Right renal cortex interstitium (tissue), 3 donors: ENCODE measurements at places on chromosomes 16 and 17.

DNA sequence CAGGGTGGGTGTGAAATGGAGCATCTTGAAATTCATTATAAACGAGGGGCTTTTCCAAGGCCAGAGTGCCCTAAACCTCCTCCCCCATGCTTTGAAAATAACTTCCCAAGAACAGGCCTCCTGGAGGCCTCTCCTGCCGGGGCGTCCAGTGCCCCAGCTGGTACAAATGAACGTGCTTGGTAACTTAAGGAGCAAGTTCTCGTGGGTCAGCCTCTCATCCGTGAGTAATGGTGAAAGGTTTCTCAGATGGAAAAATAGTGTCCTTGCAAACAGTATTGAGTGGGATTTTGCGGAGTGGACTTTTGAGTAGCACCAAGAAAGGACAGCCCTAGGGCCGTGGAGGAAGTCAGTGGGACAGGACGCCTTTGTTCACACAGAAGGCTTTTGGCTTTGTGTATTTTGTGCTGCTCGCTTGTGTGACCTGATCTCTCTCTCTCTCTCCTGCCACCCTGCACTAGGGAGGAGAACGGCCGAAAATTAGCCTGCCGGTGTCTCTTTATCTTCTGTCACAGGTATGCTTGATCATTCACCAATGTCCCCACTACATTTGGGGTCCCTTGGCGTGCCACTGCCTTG lies 34.6 kb downstream of the CLEC16A start:
- DNase-seq, result no peak

DNA sequence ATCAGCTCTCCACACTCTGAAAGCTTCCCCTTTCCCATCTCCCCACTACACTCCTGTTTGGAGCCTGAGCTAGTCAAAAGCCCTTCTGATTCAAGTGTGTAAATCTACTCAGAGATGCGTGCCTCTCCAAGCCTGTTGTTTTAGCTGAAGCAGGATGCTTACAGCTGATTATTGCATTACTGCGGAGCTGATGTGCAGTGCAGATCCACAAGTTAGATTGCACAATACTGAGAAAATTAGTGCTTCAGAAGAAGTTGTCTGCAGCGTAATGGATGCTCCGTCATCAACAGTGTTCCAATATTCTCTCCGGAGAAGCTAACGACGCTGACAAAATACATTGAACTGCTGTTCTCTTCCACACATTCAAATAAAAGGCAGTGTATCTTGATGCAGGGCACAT lies 44.8 kb upstream of the NLRP1 start:
- no peak for DNase-seq

GRCh38 chr16:61277849-61278248 lies 758.4 kb downstream of the CDH8 start:
- no peak for DNase-seq

DNA sequence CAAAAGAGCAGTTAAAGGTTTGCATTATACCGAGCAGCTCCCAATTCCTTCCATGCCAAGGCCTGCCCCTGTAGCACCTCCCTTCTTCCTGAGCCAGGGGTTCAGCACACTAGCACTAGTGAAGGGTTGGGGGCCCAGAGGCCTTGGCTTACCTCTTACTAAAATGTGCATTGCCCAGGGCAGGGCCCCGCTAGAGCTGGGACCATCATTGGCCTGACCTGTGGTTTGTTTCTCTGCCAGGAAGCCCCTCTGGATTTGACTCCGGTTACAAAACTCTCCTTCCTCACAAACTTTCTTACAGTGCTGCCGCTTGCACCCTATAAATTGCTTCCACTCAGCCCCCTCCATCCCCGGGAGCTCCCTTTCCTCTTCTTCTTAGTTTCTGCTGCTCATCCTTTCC lies 33.8 kb downstream of the MPRIP start:
- no peak for DNase-seq

- no peak for DNase-seq
Measured at GRCh38 chr17:2695243-2695960, 16.2 kb downstream of the CLUH start.

- DNase-seq, result no peak
Measured at GRCh38 chr17:50125420-50125997, 4.5 kb downstream of the SAMD14 start.

DNA sequence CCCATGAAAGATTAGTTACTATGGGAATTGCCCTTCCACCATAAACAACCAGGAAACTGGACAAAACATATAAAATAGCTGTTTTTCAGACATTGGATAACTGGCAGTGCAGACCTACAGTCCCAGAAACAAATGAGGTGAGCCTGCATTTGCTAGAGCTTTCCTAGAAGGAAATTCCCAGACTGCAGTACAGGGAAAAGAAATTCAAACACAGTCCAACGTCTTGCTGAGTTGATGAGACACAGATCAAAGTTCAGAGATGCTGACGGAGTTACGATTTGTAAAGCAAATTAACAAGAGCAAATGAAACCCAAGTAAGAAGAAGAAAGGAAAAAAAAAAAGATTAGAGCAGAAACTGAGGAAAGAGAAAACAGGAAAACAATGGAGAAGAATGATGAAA lies 41.3 kb upstream of the MNT start:
- no peak for DNase-seq

DNA sequence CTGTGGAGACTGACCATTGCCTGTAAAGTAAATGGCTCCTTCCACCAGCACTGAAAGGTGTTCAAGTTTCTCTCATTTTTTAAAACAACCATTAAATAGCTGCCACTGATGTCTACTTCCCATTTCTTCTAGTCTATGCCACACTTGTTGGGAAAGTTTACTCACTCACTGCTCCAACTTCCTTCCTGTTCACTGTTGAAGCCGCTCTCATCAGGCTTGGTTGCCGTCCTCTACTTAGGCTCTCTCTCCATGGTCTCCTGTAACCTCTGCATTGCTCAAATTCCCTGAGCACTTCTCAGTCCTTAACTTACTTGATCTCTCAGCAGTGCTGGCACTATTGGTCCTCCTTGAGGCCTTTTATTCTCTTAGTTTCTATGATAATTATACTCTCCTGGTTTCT lies 32.4 kb downstream of the SNX11 start:
- DNase-seq, result no peak

DNA sequence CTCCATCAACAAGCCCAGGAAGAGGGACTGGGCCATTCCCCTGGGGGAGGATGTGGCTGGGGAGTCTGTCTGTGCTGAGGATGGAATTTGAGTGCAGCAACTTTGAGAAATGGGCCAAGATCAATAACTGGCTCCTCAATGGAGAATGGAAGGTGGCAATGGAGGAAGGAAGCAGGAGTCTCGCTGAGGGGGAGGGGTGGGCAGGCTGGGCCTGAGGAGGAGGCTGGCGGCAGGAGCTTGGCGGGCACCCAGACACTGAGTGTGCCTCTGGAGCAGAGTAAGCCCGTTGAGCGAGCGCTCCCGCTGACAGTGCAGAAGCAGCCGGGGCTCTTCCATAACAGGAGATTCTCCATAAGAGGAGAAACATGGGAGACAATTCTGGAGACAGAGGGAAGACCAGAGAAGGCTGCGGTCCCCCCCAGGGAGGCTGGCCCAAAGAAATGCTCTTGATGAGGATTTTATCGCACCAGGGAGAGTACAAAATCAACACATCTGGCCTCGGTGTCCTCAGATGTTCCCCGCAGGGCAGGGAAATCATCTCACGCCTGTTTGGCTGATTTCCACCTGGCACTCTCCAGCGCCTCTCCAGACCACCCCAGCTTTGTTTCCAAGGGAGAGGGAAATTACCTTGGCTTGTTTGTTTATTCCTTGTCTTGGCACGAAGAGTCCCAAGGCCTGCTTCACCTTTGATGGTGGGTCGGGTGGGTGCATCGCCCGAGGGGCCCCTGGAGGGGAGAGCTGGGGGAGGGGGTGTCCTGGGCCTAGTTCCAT lies 2.8 kb upstream of the MMP15 start:
- DNase-seq, result no peak

- DNase-seq, result no peak
Measured at GRCh38 chr16:88300463-88300835, 82.3 kb upstream of the ZNF469 start.

- DNase-seq, result no peak
Measured at GRCh38 chr16:54080524-54081008, 206.0 kb downstream of the IRX3 start.

GRCh38 chr16:67653128-67653788 lies 6.8 kb downstream of the ACD start:
- no peak for DNase-seq
